ENCODE measurements at places on chromosomes 6 and 20.

DNA sequence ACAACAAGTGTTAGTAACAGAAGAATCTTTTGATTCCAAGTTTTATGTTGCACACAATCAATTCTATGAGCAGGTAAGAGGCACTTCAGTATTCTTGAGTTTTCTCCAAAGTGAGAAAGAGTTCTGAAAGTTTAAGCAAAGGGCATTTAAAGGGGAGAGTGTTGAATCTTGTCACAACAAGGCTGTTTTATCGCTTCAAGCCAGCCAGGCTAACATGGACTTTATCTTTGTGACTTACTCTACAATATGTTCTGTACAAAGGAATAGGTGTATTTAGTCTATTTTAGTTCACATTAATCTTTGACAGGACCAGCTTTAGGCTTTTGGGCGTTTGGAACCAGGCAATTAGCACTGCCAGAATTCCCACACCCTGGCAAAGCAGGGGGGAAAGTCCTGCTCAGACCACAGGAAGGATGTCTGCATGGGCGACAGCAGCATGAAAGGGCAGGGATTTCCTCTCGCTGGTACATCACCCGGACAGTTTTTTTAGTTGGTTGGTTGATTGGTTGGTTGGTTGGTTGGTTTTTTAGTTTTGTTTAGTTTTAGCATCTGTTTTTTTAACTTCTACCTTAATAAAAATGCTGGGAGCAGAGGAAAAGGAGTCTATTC lies 395.4 kb upstream of the SOX4 start:
- no peak for DNase-seq

- DNase-seq, result no peak
Measured at GRCh38 chr20:3309226-3309625, 70.2 kb upstream of the SLC4A11 start.

GRCh38 chr6:31473244-31473643 lies 24.7 kb upstream of the MICB start:
- DNase-seq, result no peak

DNA sequence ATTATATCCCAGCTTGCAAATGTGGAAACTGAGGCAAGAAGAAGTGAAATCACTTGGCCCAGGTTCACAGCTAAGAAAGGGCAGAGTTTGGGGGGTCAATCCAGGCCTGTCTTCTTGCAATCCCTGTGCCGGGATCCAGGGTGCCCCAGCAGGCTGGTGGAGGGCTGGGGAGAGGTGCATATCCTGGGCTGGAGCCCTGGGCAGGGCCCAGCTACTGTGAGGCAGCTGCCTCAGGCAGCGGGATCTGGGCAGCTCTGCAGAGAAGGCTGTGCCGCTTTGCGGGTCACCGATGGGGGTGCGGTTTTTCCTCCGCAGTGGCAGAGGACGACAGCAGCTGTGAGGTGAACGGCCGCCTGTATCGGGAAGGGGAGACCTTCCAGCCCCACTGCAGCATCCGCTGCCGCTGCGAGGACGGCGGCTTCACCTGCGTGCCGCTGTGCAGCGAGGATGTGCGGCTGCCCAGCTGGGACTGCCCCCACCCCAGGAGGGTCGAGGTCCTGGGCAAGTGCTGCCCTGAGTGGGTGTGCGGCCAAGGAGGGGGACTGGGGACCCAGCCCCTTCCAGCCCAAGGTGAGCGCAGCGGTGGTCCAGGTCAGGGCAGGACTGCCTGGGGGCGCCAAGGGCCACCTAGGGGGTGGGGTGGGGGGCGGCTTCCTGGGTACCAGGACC lies 9.4 kb downstream of the CCN5 start:
- DNase-seq, result no peak

DNA sequence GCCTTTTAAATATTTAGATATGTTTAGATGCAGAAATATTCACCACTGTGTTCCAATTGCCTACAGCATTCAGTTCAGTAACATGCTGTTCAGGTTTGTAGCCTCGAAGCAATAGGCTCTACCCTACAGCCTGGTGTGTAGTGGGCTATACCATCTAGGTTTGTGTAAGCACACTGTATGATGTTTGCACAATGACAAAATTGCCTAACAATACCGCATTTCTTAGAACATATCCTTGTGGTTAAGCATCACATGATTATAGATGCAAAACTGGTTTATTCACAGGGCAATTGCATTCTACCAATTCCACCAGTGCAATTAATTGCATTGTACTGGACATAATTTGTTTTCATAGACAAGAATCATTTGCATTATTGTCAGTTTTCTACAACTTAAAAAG lies 7.9 kb upstream of the SLC22A16 start:
- DNase-seq, result no peak

Data from activated CD4-positive, alpha-beta T cell treated with anti-CD3 and anti-CD28 coated beads for 1 hour (primary cell).